CD8-positive, alpha-beta memory T cell (primary cell): ENCODE measurements at places on chromosomes 2 and 18. TPM values are rescaled to one million over a fixed set of nuclear protein-coding genes. Genes with fewer than 3 reads are reported as not detected.

DNA sequence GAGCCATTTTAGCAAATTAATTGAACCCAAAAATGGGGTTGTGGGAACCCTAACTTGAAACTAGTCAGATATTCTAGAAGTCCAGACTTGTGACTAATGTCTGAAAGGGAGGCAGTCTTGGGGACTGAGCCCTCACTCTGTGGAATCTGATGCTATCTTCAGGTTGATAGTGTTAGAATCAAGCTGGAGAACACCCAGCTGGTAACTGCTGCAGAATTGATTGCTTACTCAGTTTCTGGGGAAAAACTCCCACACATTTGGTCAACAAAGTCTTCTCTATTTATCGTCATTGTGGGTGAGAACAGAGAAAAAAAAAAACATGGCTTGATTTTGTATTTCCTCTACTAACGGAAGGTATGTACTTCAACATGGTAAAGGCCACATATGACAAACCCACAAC, 1925.8 kb upstream of the CELF4 start:
- H3K27me3 ChIP-seq, result no peaks in the 10 kb centered on the region
- DNase-seq, result no peak
- H3K4me1 ChIP-seq, result no peaks in the 10 kb centered on the region
- no peak overlapping the region for H3K27ac ChIP-seq

DNA sequence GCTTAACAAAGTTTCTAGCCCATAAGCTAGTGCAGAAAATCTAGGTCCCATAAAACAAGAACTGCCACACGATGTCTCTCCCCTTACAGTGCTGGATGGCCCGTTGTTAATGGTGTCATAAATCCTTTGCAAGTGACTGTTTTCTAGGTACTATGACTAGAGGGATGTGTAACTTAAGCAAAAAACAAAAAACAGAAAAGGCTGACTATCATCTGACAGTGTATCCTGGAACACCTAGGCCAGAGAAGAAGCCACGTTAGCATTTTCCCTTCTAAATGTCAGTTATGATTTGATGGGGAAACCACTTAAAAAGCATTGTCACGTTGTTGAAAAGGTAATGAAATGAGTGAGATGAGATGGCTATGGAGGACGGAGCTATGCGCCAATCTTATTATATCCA, 2.4 kb downstream of the CASP8 start:
- H3K4me3 ChIP-seq, result peak overlapping the region; percentile 31
- DNase-seq, result peak; percentile 26
- H3K4me1 ChIP-seq, result peaks cover 74% of the 10 kb centered on the region
- peak overlapping the region; percentile 2 for H3K27ac ChIP-seq
- peaks cover 13% of the 10 kb centered on the region for H3K36me3 ChIP-seq

GRCh38 chr2:101464841-101465240, 10.1 kb downstream of the RFX8 start:
- no peak overlapping the region for H3K27ac ChIP-seq
- no peaks in the 10 kb centered on the region for H3K4me1 ChIP-seq
- H3K4me3 ChIP-seq, result no peak overlapping the region
- no peak for DNase-seq

C2orf78 gene
- total RNA-seq, result not detected

LOXHD1 gene
- total RNA-seq, result not detected
